ENCODE measurements at places on chromosomes 11 and 22. TPM values are rescaled to one million over a fixed set of nuclear protein-coding genes. Genes with fewer than 3 reads are reported as not detected.
A peak's percentile ranks its signal among the peaks of the same experiment; 100 is the strongest.

DNA sequence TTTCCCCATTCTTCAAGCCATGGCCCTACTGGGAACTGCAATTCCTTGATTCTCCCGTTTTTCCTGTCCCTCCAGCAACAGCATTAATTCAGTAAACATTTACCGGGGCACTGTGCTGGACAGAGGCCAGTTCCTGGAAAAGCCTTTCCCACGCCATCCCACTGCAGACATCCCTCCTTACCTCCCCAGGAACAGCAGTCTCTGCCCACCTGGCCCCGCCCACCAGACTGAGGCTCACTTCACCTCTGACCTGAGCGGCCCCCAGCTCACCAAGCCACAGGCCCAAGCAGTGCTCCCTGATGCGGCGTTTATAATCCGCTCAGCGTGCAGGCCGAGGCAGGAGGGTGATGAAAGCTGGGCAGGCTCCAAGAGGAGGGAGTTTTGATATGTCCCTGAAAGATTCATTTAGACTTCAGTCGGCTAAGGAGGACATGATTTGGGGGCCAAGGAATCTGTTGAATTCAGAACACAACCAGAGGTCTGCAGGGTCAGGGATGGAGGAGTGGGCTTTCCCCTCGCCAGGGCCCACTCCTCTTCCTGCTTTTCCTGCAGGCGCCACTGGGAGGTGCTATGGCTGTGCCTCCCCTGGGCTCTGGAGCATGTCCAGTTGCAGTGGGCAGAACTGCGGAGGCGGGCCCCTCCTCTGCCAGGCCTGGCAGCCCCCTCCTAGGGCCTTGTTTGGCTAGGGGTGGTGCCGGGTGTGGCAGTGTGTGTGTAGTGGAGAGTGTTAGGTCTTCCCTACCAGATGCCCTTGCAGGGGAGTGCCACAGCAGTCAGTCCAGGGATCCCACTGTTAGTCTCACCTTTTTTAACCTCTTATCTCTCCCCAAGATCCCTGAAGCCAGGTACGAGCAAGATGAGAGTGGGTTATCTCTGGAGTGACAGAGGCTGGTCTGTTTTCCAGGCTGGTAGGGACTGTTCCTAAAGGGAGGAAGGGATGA is 1.4 kb upstream of the TAGLN start:
- peaks cover 12% of the 10 kb centered on the region for H3K36me3 ChIP-seq
- H3K4me3 ChIP-seq, result no peak overlapping the region
- no peak overlapping the region for H3K27ac ChIP-seq

The TRIM49D1 gene
- not detected for total RNA-seq

- no peak overlapping the region for H3K27ac ChIP-seq
- no peak overlapping the region for H3K4me3 ChIP-seq
- no peak for DNase-seq
- no peaks in the 10 kb centered on the region for H3K27me3 ChIP-seq
- no peaks in the 10 kb centered on the region for H3K36me3 ChIP-seq
- no peaks in the 10 kb centered on the region for H3K4me1 ChIP-seq
These were observed 229.6 kb downstream of the SWAP70 start for GRCh38 chr11:9893474-9893873.

The SYT9 gene
- total RNA-seq, result not detected

- DNase-seq, result no peak
- no peaks in the 10 kb centered on the region for H3K27me3 ChIP-seq
- peaks cover 32% of the 10 kb centered on the region for H3K4me1 ChIP-seq
These were observed 3.0 kb upstream of the GTSE1 start for GRCh38 chr22:46293577-46294260.

DNA sequence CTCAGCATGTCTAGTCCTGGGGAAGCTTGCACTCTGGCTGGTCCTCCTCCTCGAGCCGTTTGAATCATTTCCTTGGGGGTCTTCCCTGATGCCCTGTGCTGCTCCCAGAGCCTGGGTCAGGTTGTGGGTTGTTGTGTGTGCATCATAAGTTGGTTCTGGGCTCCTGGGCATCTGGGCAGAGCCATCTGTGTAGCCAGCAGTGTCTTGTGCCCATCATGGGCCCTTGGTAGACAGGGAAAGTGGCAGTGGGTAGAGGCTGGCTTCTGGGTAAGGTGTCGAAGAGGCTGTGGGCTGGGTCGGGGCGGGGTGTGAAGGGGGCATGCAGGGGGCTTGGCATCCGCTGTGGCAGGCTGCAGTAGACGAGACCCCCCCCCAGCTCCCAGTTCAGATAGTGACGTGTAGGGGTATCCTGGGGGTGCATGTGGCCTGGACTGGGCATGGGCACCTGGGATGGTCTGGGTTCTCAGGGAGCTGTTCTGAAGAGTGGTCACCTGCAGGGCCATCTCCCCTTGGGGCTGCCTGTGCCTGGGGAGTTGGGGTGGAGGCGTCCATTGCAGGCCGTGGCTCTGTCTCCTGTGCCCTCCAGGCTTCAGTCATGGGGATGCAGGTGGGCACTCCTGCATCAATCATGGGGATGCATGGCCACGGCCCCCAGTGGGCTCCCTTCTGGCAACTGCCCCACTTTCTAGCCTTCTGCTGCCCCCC is 7.2 kb upstream of the TRMT2A start:
- H3K27me3 ChIP-seq, result no peaks in the 10 kb centered on the region
- DNase-seq, result no peak
- no peak overlapping the region for H3K27ac ChIP-seq
- H3K36me3 ChIP-seq, result peaks cover 90% of the 10 kb centered on the region

DNA sequence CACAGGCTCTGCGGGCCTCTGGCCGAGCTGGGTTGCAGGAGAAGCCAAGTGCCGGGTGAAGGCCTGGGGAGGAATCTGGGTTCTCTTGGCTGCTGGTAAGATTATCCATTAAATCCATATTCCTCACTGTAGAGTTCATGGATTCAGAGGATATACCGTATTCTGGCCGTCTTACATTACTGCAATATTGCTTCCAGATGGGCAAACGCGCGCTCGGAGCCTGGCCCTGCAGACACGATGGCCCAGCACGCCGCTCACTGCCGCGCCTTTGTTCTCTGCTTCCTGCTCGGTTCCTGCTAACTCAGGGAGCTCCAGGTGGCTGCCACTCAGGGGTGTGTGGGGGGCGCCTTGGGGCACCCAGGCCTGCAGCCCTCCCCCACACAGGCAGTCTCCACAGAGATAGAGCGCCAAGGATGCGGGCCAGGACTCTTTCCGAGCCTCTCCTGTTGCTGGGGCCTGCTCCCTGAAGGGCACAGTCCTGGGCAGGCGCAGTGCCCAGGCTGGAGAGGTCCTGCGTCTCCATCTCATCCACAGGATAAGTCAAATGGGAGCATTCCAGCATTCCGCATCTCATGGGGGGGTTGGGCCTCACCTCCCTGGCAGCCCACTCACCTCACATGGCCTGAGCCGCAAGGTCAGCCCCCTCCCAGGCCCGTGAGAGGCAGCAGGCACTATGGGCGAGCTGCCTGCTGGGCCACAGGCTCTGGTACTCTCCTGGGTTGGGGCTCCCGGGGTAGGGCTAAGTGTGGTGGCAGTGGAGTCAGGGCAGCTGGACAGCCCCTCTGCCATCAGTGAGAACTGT is 14.1 kb upstream of the KCNQ1OT1 start:
- no peak overlapping the region for H3K4me3 ChIP-seq
- peaks cover 2% of the 10 kb centered on the region for H3K27me3 ChIP-seq
- no peaks in the 10 kb centered on the region for H3K36me3 ChIP-seq
- H3K27ac ChIP-seq, result no peak overlapping the region

GRCh38 chr11:132142554-132142953 is 772.1 kb downstream of the NTM start:
- no peaks in the 10 kb centered on the region for H3K36me3 ChIP-seq
- H3K27me3 ChIP-seq, result no peaks in the 10 kb centered on the region
- no peaks in the 10 kb centered on the region for H3K4me1 ChIP-seq
- DNase-seq, result no peak
- no peak overlapping the region for H3K27ac ChIP-seq

DNA sequence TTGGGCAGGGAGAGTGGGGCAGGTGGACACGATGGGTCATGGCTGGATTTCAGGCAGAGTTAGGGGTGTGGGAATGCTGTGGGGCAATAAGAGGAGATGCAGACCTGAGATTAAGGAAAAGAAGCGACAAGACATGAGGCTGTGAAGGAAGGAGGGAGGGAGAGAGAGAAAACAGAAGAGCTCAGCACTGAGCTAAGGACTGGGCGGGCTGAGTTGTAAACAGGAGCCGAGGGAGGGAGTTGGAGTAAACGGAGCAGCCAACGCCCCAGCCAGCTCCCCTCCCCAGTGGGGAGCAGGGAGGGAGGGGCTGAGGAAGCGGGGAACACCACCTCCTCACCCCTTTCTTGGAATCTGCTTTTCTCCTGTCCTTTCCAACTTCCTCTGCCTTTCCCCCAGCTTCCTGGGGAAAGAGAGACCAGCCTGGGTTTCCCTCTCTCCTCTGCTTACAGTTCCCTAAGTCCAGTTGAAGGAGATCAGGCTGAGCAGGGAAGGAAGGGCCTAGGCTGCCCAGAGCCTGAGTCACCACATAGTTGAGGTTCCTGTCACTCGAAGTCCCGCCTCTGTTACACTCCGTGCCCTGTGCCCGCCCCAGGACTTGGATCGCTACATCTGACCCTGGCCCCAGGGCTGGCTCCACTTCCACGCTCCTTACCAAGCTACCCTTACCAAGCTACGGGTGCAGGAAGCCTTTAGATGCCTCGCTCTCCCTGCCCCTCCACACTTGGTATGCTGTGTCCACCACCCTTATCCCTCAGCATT is 6.7 kb upstream of the AHNAK start:
- H3K27me3 ChIP-seq, result no peaks in the 10 kb centered on the region
- peaks cover 68% of the 10 kb centered on the region for H3K4me1 ChIP-seq
- H3K27ac ChIP-seq, result peak overlapping the region; percentile 79
- H3K4me3 ChIP-seq, result no peak overlapping the region
- peak; percentile 80 for DNase-seq

DNA sequence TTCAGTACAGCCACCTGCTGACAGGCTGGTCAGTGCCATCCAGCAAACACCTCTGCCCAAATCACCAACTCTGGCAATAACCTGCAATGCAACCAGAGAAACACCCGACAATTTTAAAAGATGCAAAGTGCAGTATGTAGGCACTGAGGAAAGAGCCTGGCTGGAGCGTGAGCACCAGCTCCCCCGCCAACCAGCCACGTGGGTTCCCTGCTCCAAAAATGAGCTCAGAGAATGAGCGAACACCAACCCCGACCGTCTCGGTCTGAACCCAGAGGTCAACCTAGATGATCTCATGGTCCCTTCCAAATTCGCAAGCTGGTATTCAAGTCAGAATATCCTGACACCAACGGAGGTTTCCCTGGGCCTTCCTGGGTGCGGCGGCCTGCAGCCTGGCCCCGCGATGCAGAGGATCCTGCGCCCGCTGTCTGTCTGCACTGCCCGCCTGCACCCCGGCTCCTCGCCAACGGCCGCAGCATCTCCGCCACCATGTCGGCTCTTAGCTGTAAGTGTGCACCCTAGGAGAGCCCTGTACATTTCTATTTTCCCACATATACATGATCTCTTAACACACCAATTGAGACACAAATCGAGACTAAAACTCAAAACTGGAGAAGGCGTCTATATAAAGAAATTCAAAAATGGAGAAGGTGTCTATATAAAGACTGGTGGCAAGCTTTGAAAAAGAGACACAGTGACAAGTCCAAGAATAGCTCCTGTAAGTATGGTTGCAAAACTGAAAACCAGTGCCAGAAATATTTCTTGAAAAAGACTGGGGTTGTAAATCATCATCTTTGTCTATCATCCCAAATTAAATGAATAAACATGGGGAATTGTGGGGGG is 22.8 kb downstream of the TMEM184B start:
- H3K36me3 ChIP-seq, result peaks cover 16% of the 10 kb centered on the region
- no peak overlapping the region for H3K4me3 ChIP-seq
- H3K27me3 ChIP-seq, result no peaks in the 10 kb centered on the region
- no peak for DNase-seq
- H3K4me1 ChIP-seq, result no peaks in the 10 kb centered on the region
- H3K27ac ChIP-seq, result no peak overlapping the region

The POTEH gene
- not detected for total RNA-seq

The SCGB2A2 gene
- not detected for total RNA-seq

DNA sequence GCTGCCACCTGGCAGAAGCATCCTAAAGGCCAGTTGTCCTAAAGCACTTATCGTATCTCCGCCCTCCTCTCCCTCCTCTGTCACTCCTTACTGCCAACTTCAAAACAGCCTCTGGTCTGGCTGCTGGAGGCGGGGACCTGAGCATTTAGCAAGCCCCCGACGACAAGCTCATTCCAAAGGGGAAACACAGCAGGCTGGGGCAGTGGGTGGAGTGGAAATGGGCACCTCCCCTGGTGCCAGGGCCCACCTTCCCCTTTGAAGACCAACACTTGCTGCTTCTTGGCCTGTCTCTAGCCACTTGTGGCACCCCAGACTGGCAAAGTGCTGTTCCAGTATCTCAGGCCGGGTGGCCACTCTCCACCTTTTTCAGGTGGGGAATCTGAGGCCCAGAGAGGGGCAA is 3.6 kb downstream of the MAP3K11 start:
- H3K27me3 ChIP-seq, result no peaks in the 10 kb centered on the region
- peaks cover 53% of the 10 kb centered on the region for H3K36me3 ChIP-seq
- no peak overlapping the region for H3K4me3 ChIP-seq
- DNase-seq, result no peak

DNA sequence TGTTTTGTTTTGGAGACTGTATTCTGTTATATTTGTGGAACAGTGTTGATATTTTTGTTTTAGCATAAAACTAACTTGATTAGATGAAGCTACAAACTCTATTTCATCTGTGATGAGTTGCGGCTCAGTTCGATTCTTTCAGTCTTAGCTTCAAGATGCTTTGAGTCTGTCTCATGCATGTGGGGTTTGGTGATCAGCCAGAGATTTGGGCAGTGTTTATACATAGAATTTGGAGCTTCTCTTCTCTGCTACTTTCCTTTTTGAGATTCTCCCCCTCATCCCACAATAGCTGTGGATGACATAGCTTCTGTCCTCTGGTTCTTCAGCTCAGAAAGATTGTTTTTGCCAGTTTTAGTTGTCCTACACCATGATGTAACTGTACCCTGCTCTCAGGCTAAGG is 90.4 kb downstream of the ARHGAP20 start:
- H3K36me3 ChIP-seq, result no peaks in the 10 kb centered on the region

DNA sequence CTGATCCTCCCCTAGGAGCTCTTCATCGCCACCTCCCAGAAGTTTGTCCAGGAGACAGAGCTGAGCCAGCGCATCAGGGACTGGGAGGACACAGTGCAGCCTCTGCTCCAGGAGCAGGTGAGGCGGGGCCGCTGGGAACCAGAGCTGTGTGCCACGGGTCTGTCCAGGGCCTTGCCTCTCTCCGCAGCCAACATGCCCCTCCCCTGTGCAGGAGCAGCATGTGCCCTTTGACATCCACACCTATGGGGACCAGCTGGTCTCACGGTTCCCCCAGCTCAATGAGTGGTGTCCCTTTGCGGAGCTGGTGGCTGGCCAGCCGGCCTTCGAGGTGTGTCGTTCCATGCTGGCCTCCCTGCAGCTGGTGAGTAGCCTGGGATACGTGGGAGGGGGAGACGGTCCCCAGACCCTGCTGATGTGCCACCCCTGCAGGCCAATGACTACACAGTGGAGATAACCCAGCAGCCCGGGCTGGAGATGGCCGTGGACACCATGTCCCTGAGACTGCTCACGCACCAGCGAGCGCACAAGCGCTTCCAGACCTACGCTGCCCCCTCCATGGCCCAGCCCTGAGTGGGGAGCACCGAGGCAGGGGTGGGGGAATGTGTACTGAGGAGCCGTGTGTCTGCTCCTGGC is 2.5 kb downstream of the SCO2 start:
- H3K4me1 ChIP-seq, result peaks cover 8% of the 10 kb centered on the region
- H3K27me3 ChIP-seq, result no peaks in the 10 kb centered on the region
- no peak for DNase-seq
- peaks cover 58% of the 10 kb centered on the region for H3K36me3 ChIP-seq
- H3K4me3 ChIP-seq, result no peak overlapping the region
- no peak overlapping the region for H3K27ac ChIP-seq

Data from K562 (cell line).